Transverse colon (tissue), 4 donors: ENCODE measurements at places on chromosomes 5 and 9. TPM values are rescaled to one million over a fixed set of nuclear protein-coding genes. Genes with fewer than 3 reads are reported as not detected.

FOXD4L3 gene
- not detected for total RNA-seq

ENHO gene
- not detected for total RNA-seq

DND1 gene
- 3.0 TPM for total RNA-seq

ENG gene
- 23.9 TPM for total RNA-seq

DNA sequence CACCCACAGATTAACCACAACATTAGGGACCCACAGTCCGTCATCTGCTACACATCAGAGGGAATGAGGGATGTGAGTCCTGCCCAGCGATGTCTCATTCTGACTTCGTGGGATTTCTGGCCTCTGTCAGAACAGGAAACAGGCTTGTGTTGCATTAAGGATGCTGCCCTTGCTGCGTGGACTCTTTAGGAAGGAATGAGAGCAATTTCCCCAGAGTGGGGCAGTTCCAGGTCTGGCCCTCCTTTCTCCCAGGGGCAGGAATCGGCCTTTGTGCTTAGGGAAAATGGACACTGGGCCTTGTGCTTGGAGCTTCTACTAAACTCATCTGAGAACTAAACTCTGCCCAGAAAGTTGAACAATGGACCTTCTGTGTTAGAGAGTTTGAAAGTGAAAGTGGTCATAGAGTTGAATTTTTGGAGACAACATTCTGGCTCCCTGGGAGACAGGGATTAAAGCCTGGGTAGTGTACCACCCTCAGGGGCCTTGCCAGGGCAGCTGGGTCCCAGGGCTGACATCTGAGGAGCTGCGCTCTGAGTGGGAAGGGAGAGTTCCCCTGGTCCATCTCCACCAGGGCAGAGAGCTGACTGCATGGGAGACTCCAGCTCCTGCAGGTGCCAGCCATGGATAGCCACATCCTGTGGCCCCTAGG, 37.8 kb upstream of the S1PR3 start:
- H3K36me3 ChIP-seq = no peaks in the 10 kb centered on the region
- H3K27me3 ChIP-seq = no peaks in the 10 kb centered on the region
- H3K4me3 ChIP-seq = no peak overlapping the region

- no peak overlapping the region for H3K27ac ChIP-seq
- H3K4me3 ChIP-seq = no peak overlapping the region
- H3K27me3 ChIP-seq = no peaks in the 10 kb centered on the region
- DNase-seq = no peak
- no peaks in the 10 kb centered on the region for H3K4me1 ChIP-seq
- no peaks in the 10 kb centered on the region for H3K36me3 ChIP-seq
These were observed 3.6 kb upstream of the SPATA31D1 start for GRCh38 chr9:81984928-81985327.

DNA sequence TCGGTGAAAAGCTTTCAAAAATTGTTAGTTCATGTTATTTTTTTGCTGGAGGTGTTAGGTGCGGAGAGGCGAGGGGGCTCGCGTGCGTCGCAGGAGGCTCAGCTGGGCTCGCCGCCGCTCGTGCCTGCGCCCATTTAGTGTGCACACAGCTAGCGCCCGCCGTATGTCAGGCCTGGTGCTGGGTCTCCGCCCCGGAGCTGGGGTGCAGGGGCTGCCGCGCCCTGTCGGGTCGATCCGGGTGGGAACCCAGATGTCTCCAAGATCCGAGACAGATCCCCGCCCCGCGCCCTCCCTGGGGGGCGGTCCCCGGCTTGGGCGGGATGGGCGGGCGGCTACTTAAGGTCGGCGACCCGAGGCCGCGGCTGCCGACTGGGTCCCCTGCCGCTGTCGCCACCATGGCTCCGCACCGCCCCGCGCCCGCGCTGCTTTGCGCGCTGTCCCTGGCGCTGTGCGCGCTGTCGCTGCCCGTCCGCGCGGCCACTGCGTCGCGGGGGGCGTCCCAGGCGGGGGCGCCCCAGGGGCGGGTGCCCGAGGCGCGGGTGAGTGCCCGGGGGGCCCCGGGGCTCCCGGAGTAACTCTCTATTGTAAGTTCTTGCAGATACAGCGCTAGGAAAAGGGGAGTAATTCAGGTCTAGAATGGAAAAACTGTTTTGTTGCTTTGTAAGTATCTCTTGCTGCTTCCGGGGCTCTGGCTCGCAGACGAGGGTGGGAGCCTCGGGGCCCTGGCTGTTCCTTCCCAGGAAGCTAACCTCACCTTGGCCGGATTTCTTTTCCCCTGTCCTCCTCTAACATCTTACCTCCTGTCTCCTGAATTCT, 31.7 kb downstream of the GSN start:
- H3K27ac ChIP-seq = peak overlapping the region; percentile 79
- H3K4me1 ChIP-seq = peaks cover 59% of the 10 kb centered on the region
- peak; percentile 70 for DNase-seq

CDKN2A gene
- not detected for total RNA-seq

TLR4 gene
- total RNA-seq = 4.0 TPM

- H3K4me1 ChIP-seq = no peaks in the 10 kb centered on the region
- no peak overlapping the region for H3K4me3 ChIP-seq
- no peak for DNase-seq
- no peaks in the 10 kb centered on the region for H3K36me3 ChIP-seq
These were observed 444.5 kb downstream of the SH3GL2 start for GRCh38 chr9:18023332-18023731.
